Activated T-cell treated with anti-CD3 and anti-CD28 coated beads, Interleukin-2, amount 50 U/mL, for 72 hours (primary cell): ENCODE measurements at places on chromosomes 6 and 20.
A peak's percentile ranks its signal among the peaks of the same experiment; 100 is the strongest.

- peaks cover 8% of the 10 kb centered on the region for H3K27me3 ChIP-seq
- no peak overlapping the region for H3K4me3 ChIP-seq
- peaks cover 2% of the 10 kb centered on the region for H3K4me1 ChIP-seq
- H3K36me3 ChIP-seq = no peaks in the 10 kb centered on the region
- no peak for DNase-seq
Measured at GRCh38 chr6:14925699-14926026, 320.2 kb upstream of the JARID2 start.

GRCh38 chr6:17267566-17267965, 13.6 kb upstream of the RBM24 start:
- H3K4me3 ChIP-seq = no peak overlapping the region
- H3K27me3 ChIP-seq = no peaks in the 10 kb centered on the region
- H3K4me1 ChIP-seq = no peaks in the 10 kb centered on the region
- H3K36me3 ChIP-seq = no peaks in the 10 kb centered on the region
- no peak for DNase-seq

- no peak overlapping the region for H3K27ac ChIP-seq
- no peak for DNase-seq
- H3K27me3 ChIP-seq = no peaks in the 10 kb centered on the region
- H3K4me1 ChIP-seq = peaks cover 60% of the 10 kb centered on the region
- H3K4me3 ChIP-seq = no peak overlapping the region
Measured at GRCh38 chr20:53827292-53828087, 233.9 kb upstream of the ZNF217 start.

GRCh38 chr6:105459864-105460263, 57.0 kb upstream of the PREP start:
- no peak overlapping the region for H3K4me3 ChIP-seq
- peak overlapping the region; percentile 87 for H3K27ac ChIP-seq
- peaks cover 41% of the 10 kb centered on the region for H3K27me3 ChIP-seq
- no peak for DNase-seq
- H3K4me1 ChIP-seq = peaks cover 16% of the 10 kb centered on the region

GRCh38 chr6:24967211-24967610, 31.5 kb upstream of the RIPOR2 start:
- H3K4me3 ChIP-seq = no peak overlapping the region
- DNase-seq = no peak
- no peaks in the 10 kb centered on the region for H3K27me3 ChIP-seq
- peaks cover 35% of the 10 kb centered on the region for H3K4me1 ChIP-seq
- H3K27ac ChIP-seq = no peak overlapping the region

- peaks cover 19% of the 10 kb centered on the region for H3K27me3 ChIP-seq
- H3K36me3 ChIP-seq = no peaks in the 10 kb centered on the region
- H3K27ac ChIP-seq = no peak overlapping the region
- H3K4me3 ChIP-seq = no peak overlapping the region
- peaks cover 19% of the 10 kb centered on the region for H3K4me1 ChIP-seq
Measured at GRCh38 chr20:32091888-32092346, 17.6 kb upstream of the TM9SF4 start.

GRCh38 chr6:90849686-90850085, 262.8 kb upstream of the MAP3K7 start:
- no peaks in the 10 kb centered on the region for H3K4me1 ChIP-seq
- no peaks in the 10 kb centered on the region for H3K36me3 ChIP-seq
- no peak overlapping the region for H3K27ac ChIP-seq
- H3K27me3 ChIP-seq = peaks cover 21% of the 10 kb centered on the region

DNA sequence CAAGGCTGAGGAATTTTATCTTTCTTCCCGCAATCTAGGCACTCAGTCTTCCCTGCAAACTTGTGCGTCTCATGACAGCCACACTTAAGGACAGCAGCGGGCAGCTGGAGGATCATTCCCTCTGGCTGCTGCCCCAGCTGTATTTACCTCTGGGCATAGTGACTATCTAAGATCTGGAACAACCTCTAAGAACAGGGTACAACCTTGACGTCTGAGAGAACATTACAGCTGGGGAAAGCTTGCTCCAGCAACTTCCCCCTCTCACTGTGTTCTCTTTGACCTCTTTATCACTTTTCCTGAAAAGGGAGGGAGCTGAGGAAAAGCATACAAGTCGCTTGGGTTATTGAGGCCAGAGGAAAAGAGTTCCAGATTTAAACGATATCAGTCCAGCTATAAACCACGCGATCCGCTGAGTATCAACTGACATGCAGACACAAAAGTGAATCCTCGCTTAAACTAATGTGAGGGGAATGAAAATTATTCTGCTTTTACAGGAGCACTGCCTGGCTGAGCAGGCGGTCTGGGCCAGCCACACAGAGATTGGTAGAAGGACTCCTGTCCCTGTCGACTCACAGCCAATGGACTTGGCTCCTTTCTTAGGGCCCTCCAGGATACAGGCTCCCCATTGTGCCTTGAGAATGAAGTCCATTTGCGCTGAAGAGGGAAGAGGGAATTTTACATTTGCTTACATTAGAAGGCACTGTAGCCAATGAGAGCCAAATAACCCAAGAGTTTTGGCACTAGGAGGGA, 153.3 kb downstream of the QRSL1 start:
- peaks cover 18% of the 10 kb centered on the region for H3K27me3 ChIP-seq
- no peak overlapping the region for H3K27ac ChIP-seq
- no peak overlapping the region for H3K4me3 ChIP-seq

DNA sequence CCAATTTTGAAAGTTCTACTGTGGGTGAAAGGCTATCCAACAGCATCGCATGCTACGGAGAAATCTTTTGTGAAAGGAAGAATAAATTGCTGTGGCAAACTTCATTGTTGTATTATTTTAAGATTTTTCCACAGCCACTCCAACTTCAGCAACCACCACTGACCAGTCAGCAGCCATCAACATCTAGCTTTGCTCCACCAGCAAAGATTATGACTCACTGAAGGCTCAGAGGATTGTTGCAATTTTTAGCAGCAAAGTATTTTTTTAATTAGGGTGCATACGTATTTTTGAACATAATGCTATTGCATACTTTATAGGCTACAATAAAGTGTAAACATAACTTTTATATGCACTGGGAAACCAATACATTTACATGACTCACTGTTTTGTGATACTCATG, 493.5 kb downstream of the TFAP2A start:
- no peak for DNase-seq
- H3K4me3 ChIP-seq = no peak overlapping the region
- H3K27me3 ChIP-seq = no peaks in the 10 kb centered on the region
- no peaks in the 10 kb centered on the region for H3K4me1 ChIP-seq
- no peak overlapping the region for H3K27ac ChIP-seq

DNA sequence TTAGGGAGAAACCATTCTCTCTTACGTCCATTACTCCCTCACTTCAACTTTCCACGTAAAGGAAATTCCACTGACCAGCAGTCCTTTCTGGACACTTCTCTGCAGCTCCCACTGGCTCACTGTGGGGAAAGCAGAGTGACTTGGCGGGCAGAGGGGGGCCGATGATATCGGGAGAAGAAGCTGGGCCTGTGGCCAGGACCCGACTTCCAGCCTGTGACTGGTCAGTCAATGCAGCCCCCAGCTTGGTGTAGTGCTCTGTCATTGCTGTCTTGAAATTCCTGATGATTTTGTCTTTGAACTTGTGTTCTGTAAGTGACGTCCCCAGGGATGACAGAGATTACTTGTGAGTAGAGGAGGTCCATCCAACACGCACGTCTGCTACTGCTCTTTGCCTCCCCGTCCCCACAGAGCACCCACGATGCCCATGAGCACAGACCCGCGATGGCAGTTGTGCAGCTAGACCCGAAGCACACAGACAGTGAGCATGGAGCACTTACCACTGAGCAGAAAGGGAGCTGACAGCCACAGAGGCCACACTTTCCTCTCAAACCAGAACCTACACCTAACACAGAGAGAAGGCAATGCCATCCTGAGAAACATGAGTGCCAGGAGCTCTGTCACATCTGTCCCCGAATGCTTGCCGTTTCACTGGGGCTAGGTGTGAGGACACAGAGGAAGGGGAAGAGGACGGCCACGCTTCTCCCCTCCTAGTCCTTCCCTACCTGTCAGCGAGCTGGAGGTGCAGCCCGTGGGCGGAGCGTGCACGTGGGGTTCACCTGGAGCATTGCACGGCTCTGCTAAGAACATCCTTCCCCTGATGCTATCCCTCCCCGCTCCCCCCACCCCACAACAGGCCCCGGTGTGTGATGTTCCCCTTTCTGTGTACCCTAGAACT, 25.7 kb downstream of the DACT2 start:
- H3K4me3 ChIP-seq = no peak overlapping the region
- peaks cover under 1% of the 10 kb centered on the region for H3K4me1 ChIP-seq
- peaks cover 17% of the 10 kb centered on the region for H3K27me3 ChIP-seq
- no peak for DNase-seq

DNA sequence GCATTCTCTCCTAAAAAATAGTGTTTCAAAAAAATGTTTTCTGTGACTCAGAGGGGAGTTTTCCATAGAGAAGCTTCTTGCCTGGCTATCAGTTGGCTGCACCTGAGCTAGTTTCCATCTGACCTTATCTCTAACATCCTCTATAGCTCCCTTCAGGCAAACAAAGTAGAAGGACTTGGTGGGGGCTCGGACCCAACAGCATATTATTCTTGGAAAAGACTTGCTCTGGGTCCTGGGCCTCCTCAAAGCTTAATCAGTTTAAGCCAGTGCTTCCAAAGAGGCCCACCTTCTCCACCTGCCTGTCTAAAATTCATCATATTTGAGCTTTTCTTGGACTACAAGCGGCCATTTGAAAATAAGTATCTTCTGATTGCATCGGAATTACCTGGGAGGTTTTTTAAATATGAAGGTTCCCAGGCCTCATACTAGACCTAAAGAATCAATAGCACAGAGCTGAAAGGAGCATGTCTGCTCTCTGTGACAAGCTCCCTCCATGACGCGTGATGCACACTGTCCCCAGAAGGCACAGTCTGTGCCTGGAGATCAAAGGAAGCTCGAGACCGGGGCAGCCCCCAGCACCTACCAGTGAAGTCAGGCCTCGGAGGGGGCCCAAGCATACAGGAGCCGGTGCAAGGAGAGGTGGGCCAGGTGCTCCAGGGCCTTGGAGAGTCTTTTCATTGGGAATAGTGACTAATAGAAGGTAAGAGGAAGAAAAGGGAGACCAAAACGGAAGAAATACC, 80.6 kb upstream of the HIVEP1 start:
- H3K4me3 ChIP-seq = no peak overlapping the region
- H3K4me1 ChIP-seq = no peaks in the 10 kb centered on the region
- DNase-seq = no peak
- H3K27ac ChIP-seq = no peak overlapping the region
